ENCODE measurements at places on chromosomes 11 and 22. TPM values are rescaled to one million over a fixed set of nuclear protein-coding genes. Genes with fewer than 3 reads are reported as not detected.

Gene PLCB3
- polyA plus RNA-seq, result 5.3 TPM

Gene CDC42EP2
- 0.48 TPM for polyA plus RNA-seq

Gene SLC35F2
- polyA plus RNA-seq, result 7.5 TPM

Gene LIPT2
- 5.3 TPM for polyA plus RNA-seq

Gene CCDC89
- 2.8 TPM for polyA plus RNA-seq

Gene PAMR1
- 1.2 TPM for polyA plus RNA-seq

Gene REXO2
- 138 TPM for polyA plus RNA-seq

Gene PATE4
- polyA plus RNA-seq, result not detected

GRCh38 chr22:17957693-17958092, 66.7 kb downstream of the MICAL3 start:
- DNase-seq, result no peak

- DNase-seq, result no peak
Observed at GRCh38 chr11:84558085-84558905, 1068.8 kb downstream of the DLG2 start.

- no peak for DNase-seq
Observed at GRCh38 chr11:70168405-70168754, 34.7 kb upstream of the FADD start.

- no peak for DNase-seq
Observed at GRCh38 chr11:123144707-123145106, 50.3 kb downstream of the CLMP start.

DNA sequence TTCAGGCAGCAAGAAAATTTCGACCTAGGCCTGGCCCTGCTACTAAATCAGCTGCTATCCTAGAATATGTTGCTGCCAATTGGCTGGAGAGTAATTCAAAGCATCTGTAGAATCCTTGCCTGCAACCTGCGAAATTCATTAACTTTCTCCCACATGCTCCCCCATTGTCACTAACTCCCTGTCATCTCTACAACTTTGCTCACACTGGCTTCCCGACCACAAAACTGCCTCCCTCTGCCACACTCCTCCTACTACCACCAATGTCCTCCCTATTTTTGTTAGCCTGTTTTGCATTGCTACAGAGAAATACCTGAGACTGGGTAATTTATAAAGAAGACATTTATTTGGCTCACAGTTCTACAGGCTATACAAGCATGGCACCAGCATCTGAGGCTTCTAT, 570.6 kb downstream of the INSC start:
- no peak for DNase-seq

GRCh38 chr22:21948390-21948789, 4.3 kb downstream of the PPM1F start:
- DNase-seq, result no peak

GRCh38 chr11:125090816-125091215, 20.6 kb downstream of the TMEM218 start:
- DNase-seq, result no peak

DNA sequence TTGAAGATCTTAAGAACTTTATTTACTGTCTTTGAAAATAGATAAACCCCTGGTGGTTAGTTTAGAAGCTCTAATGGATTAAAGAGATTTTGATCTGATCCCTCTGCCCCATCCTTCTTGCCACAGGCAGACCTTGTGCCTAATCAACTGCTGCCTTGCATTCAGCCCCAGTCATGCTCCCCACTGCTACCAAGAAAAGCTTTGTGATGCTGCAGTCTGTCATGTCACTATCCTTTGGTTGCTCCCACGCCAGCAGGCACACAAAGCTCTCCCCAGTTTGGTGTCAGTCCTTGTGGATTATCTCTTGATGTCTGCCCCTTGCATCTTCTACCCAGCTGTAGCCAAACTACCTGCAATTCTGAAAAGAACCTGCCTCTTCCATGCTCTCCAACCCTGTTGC, 112.2 kb downstream of the MTNR1B start:
- no peak for DNase-seq

DNA sequence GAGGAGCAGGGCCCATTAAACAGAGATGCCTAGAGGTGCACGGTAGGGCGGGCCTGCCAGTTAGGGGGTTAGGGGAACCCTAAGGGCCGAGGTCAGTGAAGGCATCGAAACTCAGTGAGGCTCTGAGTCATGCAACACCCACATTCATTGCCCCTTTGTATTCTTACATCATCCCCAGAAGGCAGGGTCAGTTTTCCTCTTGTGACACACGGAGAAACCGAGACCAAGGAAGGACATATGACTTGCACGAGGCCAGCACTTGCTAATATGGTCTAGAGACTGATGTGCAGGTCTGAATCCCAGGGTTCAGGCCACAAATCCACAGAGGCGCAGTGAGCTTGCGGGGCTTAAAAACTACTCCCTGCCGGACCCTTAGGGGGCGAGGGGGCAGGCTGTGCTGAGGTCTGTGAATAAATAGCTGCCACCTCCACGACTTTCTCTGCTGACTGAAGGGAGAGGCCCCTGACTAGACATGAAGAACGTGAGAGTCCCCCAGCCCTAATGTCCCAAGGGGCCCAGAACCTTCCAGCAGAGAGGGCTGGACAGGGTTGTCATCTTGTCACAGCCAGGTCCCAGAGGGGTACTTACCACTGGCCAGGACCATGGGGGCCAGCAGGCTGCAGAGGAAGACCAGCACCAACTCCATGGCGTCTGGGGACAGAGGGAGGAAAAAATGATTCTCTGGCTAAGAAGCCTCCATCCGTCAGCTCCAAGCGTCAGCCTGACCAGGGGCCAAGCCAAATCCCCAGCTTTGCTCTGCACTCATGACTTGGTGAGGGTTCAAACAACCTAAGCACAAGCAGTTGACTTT, 17.8 kb upstream of the FXYD2 start:
- no peak for DNase-seq

DNA sequence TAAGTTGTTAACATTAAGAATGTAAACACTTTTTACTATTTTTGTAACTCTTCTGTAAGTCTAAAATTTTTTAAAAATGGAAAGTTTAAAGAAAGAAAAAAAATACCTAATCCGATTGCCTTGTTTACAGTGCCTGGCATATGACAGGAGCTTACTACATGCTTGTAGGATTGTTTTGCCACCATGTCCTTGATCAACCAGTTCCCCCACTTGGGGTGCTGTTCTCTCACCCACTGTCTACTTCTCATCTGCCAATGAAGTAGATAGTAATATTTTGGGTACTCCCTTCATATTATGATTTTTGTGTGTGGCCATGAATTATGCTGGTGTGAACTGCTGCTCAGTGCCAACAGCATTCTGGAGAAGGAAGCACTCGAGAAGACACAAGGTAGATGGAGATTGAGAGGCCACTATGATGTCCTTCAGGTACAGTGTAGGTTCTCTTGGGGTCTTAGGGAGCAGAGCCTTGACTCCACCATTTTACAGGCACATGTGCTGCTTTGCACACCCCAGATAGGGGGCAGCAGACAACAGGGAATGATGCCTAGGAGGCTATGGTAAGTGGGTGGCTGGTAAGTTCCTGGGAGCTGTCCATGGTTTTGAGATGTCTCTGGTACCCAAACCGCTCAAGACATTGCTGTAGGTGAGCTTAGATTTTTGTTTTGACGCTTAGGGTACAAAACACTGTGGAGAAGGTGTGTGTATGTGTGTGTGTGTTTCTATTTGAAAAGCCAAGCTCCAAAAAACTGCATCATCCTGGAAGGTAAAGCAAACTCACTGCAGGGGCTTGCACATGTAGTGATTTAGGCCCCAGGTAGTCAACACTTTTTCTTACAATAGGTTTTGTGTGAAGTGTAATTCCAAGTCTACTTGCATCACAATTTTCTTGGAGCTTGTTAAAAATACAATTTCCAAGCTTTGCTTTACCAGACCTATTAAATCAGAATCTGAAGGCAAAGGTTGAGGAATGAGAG, 494.5 kb upstream of the LARGE1 start:
- DNase-seq, result no peak
